ENCODE measurements at places on chromosomes 7 and 10.

- no peak for DNase-seq
Measured at GRCh38 chr7:154914308-154914995, 88.5 kb downstream of the PAXIP1 start.

DNA sequence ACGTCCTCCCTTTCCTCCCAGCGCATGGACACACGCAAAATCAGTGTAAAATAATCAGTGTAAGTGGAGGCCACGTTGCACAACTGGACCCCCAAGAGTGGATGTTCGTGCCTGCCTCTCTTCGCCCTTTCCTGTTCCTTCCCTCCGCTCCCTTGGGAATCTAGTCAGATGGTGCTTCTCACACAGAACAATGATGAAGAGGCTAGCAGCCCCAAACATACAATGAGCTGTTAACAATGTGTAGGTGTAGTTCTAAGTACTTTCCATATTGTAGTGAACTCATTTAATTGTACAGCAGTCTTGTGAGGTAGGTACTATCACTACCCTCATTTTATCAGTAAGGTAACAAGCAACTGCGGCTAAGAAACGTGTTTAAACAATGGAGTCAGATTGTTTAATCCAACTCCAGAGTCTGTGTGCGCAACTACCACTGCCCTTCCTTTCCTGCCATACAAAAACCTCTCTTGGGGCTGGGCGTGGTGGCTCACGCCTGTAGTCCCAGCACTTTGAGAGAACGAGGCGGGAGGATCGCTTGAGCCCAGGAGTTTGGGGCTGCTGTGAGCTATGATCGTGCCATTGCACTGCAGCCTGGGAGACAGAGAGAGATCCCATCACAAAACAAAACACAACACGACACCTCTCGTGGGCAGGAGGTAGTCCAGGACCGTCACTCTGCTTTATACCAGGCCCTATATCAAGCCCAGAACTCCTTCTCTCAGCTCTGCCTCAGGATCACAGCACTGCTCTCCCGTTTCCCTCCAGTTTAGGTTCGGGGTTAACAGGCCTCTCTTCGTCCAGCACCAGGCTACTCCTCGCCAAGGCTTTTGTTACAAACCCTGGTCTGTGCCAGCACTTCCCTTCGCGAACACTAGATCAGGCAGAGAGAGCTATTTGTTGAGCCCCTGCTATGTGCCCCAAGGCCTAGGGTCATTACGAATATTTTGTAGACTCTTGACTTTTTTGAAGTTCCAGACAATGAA, 1.1 kb downstream of the FKBP9 start:
- DNase-seq: no peak

GRCh38 chr7:127678947-127679346, 27.0 kb downstream of the SND1 start:
- DNase-seq: no peak

DNA sequence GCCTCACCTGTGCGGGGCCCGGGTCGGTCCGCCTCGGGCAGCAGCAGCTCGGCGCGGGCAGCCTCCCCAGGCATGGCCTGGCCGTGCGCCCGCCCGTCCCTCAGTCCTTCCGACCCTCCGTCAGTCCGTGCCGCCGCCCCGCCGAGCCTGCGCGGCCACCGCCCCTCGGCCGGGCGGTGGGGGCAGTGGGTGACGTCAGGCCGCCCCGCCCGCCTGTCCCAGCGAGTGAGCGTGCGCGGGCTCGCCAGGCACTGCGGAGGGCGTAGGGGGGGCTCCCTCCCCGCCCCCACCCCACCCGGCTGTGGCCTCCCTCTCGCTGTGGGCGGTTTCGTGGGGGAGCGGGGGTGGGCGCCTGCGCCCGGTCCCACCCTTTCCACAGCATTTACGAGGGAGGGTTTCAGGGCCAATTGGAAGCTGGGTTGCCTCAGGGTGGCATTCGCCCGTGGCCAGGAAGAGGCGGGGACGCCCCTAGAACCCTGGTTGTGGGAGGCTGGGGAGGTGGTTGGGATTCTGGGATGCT, at the start of gene NACAD:
Gene NACAD, minus strand, starts transcription at position 149 of the 520 bp plus-strand sequence. Its CDS starts 75 bp downstream, at position 74.
- peak; percentile 24 for DNase-seq

DNA sequence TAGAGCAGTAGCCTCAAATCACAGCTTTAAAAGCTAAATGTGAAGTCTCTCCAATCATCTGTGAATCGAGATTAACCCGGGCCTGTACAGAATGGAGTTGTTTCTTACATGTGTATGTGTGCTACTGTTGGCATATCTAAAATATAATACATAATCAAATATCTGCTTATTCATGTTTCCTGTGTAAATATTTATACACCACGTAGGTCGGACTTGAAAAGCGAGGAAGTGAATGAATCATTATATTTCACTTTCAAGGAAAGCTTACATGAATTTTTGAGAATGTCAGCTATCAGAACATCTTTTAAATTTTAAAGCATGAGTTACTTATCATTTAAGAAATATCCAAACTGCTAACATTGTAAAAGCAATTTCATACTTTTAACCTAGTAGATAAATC, 233.3 kb downstream of the SLC25A13 start:
- DNase-seq: no peak

DNA sequence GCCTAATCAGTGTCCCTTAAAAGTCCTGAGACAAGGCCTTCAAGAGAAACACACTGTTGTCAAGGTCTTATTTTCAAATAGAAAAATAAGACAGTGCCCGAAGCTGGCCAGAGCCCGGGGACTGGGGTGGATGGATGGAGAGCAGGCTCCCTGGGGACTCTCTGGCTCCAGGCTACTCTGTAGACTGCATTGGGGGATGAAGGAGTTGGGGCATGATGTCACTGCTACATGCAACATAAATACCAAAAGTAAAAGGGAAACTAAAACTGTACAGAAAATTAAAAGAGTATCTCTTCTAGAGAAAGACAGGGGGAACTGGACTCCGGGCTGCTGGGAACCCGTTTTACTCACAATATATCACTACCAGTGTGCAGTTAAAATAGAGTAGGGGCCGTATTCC, 629.8 kb downstream of the KCNMA1 start:
- no peak for DNase-seq

DNA sequence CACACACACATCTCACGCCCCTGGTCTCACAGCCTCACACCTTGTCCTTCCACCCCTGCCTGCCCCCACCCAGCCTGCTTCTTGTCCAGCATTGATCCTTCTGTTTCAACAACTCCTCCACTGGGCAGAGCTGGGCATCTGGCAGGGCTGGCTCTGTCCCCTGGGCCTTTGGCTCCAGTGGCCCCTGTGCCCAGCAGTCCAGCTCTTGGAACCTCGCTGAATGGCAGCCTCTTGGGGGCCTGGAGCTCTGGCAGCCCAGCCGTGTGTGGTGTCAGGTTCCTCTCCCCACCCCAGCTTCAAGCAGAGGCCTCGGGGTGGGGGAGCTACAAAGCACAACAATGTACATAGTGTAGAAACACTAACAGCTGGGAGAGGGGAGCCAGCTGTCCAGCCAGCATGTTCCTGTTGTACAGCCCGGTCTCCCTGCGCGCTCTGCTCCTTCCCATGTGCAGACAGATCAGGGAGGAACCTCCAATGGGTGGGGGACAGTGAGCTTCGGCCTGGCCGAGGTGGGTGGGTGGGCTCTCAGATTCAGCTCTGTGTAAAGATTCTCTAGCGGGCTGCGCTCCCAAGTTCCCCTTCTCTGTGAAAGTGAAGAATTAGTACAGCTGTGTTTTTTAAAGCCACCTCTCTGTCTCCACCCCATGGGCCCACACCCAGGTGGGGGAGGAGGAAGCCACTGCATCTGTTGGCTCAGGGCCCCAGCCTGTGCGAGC, 19.4 kb downstream of the ZMIZ2 start:
- no peak for DNase-seq
